NCI-H2107 (cell line): ENCODE measurements at places on chromosomes 13 and 19.
A peak's percentile ranks its signal among the peaks of the same experiment; 100 is the strongest.

DNA sequence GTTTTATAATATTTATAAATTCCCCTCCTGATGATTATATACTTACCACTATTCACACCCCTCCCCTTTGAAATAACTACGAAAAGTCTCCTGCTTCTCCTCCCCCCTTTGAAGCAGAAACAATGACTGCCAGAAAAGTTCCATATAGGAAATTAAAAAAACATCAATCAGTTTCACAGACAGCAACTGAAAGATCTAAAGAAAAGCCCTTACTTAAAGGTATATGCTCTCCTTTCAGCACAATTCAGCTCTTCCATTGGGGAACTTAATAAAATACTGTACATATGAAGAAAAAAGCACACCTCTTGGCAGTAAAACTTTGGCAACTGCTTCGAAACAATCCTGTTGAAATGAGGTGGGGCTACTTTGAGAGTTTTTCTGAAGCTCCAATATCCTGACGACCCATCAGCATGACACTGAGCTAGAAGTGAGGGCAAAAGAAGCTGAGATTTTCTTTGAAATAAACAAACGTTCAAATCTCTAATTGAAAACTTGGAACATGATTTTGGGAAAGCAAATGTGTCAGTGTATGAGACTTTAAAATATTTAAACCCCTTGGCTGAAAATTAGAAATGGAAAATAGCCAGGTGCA, 147.6 kb upstream of the RXFP2 start:
- DNase-seq, result no peak

DNA sequence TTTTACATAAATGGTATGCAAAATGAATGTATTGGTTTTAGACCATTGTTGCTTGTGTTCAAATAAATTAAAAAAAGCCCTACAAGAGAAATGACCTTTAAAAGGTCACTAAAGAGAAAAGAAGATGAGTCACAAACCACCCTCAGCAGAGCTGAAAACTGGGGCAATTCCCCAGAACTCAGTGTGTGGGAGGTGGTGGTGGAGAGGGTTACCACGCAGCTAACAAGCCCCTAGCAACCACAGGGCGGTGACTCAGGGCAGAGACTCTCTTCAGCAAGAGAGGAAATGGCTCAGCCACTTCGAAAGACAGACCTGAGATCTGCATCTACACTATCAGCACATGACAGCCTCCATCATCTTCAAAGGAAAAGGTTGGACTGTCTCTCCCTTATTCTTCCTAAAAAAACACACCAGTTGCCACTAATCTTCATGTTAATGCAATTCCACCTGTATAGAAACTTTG, 29.4 kb upstream of the NDFIP2 start:
- no peak for DNase-seq

- no peak for DNase-seq
Measured at GRCh38 chr13:28499609-28500008, 4.7 kb upstream of the FLT1 start.

- no peak for DNase-seq
Measured at GRCh38 chr19:34692549-34692948, 15.1 kb downstream of the ZNF302 start.

GRCh38 chr19:54517483-54517882, 14.9 kb downstream of the LAIR2 start:
- peak; percentile 15 for DNase-seq

GRCh38 chr13:75285310-75285709, 196.7 kb downstream of the TBC1D4 start:
- no peak for DNase-seq

- no peak for DNase-seq
Measured at GRCh38 chr19:45547965-45548609, 36.5 kb downstream of the OPA3 start.

- no peak for DNase-seq
Measured at GRCh38 chr19:3360421-3361383, 5.7 kb upstream of the NFIC start.

DNA sequence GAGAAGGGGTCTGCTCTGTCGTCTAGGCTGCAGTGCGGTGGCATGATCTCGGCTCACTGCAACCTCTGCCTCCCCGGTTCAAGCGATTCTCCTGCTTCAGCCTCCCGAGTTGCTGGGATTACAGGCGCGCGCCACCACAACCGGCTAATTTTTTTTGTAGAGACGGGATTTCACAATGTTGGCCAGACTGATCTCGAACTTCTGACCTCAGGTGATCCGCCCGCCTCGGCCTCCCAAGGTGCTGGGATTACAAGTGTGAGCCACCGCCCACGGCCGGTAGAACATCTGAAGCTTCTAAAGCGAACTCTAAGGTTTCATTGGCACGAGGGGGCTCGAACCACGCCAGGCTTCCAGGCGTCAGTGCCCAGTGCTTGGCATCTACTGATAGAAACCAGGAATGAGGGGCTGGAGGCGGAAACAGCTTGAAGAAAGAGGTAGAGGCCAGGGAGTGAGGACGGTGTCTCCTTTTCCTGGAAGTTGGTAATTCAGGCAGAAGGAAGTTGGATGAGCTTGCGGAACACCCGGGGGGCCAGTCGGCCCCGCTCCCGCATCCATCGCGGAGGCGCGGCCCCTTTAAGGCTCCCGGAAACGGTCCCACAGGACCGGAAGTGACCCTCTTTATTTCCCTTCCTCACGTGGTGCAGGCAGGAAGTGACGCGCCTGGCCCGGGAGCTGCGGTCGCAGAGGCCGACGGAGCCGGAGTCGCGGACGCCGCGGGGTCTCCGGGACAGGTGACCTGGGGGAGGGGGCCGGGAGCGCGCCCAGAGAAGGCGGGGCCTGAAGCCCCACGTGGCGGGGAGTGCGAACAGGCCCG, at the start of gene CCDC9:
TSS of gene CCDC9 (plus strand) at position 647 of the 814 bp plus-strand sequence. CDS start 1,876 bp downstream, outside the sequence.
- DNase-seq, result peak; percentile 99

DNA sequence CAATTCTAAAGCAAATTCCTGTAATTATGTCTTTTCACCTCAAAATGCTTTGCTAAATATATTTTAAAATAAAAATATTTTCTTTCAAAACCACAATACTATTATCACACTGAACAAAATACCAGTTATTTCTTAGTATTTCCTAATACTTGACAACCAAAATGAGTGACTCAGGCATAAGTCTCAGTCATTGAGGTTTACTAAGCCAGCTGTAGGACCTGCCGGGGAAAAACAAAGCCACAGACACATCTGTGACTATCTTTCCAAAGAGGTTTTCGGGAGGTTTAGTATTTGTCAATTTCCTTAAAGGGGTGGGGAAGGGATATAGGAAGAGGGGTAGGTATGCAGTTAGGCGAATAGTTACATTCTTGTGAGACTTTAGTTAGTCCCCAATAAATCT, 3.2 kb upstream of the ZNF235 start:
- DNase-seq, result no peak

- no peak for DNase-seq
Measured at GRCh38 chr13:92436924-92437323, 789.7 kb upstream of the GPC6 start.

- DNase-seq, result no peak
Measured at GRCh38 chr13:51549593-51549992, 34.7 kb upstream of the WDFY2 start.

DNA sequence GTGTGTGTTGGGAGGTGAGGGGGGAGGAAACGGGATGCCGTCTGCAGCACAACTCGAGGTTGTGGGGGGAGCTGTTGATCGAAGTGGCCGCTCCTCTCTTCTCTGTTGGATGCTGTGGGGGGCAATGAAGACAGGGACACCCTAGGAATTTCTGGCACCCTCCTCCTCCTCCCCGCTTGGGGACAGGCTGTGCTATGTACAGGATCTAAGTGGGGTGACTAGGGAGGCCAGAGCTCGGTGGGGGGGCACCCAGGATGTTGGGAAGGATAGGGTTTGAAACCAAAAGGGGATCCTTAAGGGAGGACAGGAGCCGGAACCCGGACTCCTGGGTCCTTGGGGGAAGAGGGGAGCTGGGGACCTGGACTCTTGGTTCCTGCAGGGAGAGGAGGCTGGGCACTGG, 2.0 kb downstream of the GRIN2D start:
- no peak for DNase-seq

- DNase-seq, result peak; percentile 41
Measured at GRCh38 chr13:100506600-100507422, 81.8 kb downstream of the GGACT start.

GRCh38 chr19:30355586-30355985, 16.6 kb upstream of the ZNF536 start:
- DNase-seq, result no peak

- no peak for DNase-seq
Measured at GRCh38 chr13:79709471-79709870, 228.5 kb downstream of the NDFIP2 start.

DNA sequence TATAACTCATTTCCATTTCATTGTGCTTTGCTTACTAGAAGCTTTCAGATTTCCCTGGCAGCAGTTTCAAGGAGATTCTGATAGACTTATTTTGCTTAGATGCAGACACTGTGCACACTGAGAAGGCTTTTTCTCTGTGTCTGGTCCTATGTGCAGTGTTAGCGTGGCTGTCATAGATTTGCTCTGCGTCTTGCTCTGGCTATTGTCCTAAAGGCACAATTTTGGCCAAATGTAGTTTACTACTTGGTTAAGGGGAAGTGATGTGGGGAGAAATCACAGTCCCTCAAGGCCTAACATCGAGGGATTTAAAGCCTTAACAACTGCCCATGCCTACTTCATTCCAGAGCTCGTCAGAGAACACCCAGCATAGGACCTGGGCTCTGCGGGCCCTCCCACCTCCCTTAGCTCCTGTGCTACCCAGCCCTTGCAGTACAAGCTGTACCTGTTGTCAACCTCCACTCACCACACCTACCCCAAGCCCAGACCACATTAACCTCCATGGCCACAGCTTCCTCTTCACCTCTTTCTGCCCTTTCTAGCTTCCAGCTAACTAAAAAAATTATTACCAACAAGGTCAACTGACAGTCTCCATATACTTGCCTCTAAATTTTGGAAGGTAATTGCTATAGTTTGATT, 38.9 kb upstream of the KATNAL1 start:
- DNase-seq, result no peak

- DNase-seq, result no peak
Measured at GRCh38 chr13:32426990-32427851, 709 bp downstream of the N4BP2L1 start.

DNA sequence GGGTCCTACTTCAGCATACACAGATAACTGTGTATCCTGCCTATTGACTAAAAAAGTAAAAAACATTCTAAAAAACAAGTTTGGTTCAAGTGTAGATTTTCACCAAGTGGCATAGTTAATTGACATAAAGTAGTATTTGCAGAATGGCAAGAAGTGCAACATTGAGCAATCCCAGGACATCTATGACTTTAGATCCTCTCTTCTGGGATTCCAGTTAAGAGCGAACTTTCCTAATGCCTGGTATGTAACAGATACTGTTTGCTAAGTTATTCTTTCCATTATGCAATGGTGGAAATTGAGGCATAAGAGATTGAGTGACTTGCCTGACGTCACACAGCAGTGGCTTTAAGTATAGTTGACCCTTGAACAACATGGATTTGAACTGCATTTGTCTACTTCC, 96.1 kb downstream of the ZMYM2 start:
- DNase-seq, result no peak

DNA sequence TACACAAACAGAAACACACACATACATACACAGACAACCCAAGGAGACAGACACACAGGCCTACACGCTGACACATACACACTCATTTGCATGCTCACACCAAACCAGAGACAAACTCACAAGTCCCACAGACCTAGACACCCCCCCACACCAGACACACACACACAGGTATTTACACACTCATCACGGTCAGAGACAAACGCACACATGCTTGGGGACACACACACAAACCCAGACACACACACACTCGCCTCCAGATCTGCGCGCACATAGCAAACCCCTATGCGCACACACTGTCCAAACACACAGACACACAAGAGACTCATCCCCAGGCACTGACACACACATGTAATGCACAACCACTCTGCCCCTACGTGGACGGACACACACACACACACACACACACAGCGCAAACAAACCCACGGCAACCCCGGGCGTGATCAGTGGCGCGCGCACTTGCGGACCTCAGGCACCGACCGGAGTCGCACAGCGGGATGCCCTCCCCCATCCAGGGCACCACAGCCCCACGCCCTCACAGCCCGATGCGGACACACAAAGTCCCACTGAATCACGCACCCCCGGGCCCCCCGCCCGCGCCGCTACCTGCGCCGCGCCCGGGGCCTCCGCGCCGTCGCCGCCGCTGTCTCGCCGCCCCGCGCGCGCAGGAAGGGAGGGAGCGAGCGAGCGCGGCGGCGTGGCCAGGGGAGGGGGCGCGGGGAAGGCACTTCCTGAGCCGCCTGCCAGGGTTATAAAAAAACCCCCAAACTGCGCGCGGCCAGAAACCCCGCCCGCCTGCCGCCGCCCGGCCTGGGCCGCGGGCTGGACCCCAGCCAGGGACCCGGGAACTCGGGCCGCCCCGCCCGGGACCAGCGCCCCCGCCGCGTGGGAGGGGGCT, at the start of gene ADAMTS10:
TSS of gene ADAMTS10 (minus strand) at position 675 of the 895 bp plus-strand sequence. CDS start 5,005 bp downstream, outside the sequence.
- no peak for DNase-seq

DNA sequence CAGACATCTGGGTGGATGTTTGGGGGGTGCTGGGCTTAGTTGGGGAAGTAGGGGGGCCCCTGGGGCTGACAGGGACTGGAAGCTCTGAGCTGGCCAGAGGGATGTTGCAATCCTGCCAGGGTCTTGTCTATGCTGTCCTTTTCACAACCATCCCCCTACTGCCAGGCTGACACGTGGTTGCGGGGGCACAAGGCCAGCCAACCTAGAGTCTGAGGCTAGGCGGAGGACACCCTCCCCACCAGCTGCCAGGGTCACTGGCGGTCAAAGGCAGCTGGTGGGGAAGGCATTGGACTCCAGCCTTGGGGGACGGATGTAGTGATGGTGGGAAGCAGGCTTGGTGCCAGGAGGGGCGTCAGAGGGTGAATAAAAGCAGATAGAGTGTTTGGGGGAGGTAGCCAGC, 1.6 kb upstream of the APOC1 start:
- no peak for DNase-seq

DNA sequence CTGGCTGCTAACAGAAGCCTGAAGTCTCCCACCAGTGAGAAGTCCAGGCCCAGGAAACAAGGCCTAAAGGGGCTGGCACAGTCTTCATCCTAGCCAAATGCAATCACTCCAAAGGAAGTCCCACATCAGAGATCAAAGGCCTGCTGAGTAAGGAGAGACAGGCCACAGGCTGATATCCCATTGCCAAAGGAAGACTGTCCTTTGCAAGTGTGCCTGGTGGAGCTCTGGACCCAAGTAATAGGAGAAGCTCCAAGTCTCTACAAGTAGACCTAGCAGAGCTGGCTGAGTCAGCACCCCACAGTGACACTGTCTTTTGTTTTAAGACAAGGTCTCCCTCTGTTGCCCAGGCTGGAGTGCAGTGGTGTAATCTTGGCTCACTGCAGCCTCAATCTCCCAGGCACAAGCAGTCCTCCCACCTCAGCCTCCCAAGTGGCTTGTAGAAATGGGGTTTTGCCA, 4.5 kb downstream of the DBP start:
- no peak for DNase-seq

DNA sequence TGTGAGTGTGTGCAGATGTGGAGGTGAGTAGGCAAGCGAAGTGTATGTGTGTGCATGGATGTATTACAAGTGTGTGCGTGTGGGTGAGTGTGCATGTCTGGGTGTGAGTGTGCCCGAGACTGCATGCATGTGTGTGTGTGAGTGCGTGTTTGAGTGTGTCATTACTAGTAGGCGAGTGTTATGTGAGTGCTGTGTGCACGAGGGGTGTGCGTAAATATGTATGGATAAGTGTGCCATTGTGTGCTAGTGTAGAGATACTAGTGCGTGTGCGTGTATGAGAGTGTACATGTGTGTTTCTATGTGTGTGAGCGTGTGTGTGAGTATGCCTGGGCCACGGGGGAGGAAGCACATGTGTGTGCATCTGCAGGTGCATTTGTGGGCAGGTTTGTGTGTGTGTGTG, 53.8 kb downstream of the CELF5 start:
- no peak for DNase-seq
